ENCODE measurements at places on chromosomes 3 and 15. TPM values are rescaled to one million over a fixed set of nuclear protein-coding genes. Genes with fewer than 3 reads are reported as not detected.

Gene SSR3
- total RNA-seq, result 265 TPM

Gene CPLX3
- total RNA-seq, result not detected

Gene CADPS
- total RNA-seq, result 0.14 TPM

Gene ANKUB1
- 4.1 TPM for total RNA-seq

Gene TICRR
- total RNA-seq, result under 0.01 TPM

Data from nasal cavity respiratory epithelium epithelial cell of viscerocranial mucosa (primary cell).